Sigmoid colon (tissue), 7 donors: ENCODE measurements at places on chromosomes 2 and 18. TPM values are rescaled to one million over a fixed set of nuclear protein-coding genes. Genes with fewer than 3 reads are reported as not detected.
A peak's percentile ranks its signal among the peaks of the same experiment; 100 is the strongest.

The ITGB6 gene
- not detected for total RNA-seq

The EFR3B gene
- total RNA-seq, result 1.9 TPM

The MXD1 gene
- 7.5 TPM for total RNA-seq

The APOB gene
- 0.16 TPM for total RNA-seq

The SCN3A gene
- 2.1 TPM for total RNA-seq

The GPR35 gene
- 2.5 TPM for total RNA-seq

The NAT8 gene
- not detected for total RNA-seq

The KLHL41 gene
- total RNA-seq, result 1.6 TPM

- no peak overlapping the region for H3K27ac ChIP-seq
- H3K36me3 ChIP-seq, result no peaks in the 10 kb centered on the region
- no peaks in the 10 kb centered on the region for H3K27me3 ChIP-seq
- H3K4me1 ChIP-seq, result no peaks in the 10 kb centered on the region
- no peak overlapping the region for H3K4me3 ChIP-seq
These were observed 150.4 kb upstream of the ITGA4 start for GRCh38 chr2:181306785-181307184.

- no peak overlapping the region for H3K4me3 ChIP-seq
- H3K27ac ChIP-seq, result no peak overlapping the region
- H3K36me3 ChIP-seq, result no peaks in the 10 kb centered on the region
- DNase-seq, result no peak
These were observed 102.8 kb upstream of the RNF152 start for GRCh38 chr18:61995618-61996017.

- no peak overlapping the region for H3K4me3 ChIP-seq
- peaks cover 28% of the 10 kb centered on the region for H3K4me1 ChIP-seq
- H3K27me3 ChIP-seq, result no peaks in the 10 kb centered on the region
These were observed 264.9 kb upstream of the CCDC68 start for GRCh38 chr18:55224086-55224625.

DNA sequence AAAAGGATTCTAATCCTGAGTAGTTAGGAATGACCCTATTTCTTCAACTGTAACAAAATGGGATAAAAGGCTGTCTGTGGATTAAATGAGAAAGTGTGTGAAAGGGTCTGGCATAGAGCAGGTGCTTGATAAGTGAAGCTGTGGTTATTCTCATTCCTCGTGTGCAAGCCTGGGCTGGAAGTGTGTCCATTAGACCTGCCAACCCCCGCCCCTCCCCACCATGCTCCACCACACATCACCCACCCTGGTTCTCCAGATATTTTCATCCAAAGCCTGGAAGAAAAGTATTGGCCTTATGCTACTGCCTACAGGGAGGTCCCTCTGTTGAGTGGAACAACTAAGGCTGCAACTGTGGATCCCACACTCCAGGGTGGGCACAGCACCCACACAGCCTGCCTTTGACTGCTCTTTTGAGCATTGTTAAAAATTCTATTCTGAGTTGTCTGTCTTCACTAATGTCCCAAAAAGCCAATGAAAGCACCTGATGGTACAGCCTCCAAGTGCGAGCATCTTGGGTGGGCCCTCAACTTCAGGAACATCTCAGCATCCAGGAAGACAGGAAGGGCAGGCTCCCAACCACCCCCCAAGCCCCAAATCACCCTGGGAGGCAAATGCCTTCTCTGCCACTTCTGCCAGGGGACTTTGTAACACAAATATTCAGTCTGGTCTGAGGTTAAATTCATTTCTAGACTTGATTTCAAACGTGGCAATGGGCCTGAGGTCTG is 102.8 kb upstream of the PPP1CB start:
- H3K36me3 ChIP-seq, result no peaks in the 10 kb centered on the region
- H3K27ac ChIP-seq, result peak overlapping the region; percentile 48
- no peak overlapping the region for H3K4me3 ChIP-seq
- H3K4me1 ChIP-seq, result no peaks in the 10 kb centered on the region

DNA sequence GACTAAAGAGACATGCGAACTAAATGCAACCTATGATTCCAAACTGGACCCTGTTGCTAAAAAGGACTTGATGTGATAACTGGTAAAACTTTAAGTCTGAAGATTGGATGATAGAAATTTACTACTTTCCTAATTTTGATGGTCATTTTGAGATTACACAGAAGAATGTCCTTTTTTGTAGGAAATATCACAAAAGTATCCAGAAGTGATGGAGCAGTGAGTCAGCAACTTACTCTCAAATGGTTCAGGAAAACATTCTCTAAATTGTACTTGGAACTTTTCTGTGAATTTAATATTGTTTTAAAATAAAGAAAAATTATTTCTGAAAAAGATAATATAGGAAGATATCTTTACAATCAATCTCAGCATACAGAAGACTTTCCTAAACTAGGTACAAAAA is 19.9 kb downstream of the MBOAT2 start:
- no peaks in the 10 kb centered on the region for H3K27me3 ChIP-seq
- no peak overlapping the region for H3K27ac ChIP-seq
- no peaks in the 10 kb centered on the region for H3K36me3 ChIP-seq
- peaks cover 3% of the 10 kb centered on the region for H3K4me1 ChIP-seq
- DNase-seq, result no peak

DNA sequence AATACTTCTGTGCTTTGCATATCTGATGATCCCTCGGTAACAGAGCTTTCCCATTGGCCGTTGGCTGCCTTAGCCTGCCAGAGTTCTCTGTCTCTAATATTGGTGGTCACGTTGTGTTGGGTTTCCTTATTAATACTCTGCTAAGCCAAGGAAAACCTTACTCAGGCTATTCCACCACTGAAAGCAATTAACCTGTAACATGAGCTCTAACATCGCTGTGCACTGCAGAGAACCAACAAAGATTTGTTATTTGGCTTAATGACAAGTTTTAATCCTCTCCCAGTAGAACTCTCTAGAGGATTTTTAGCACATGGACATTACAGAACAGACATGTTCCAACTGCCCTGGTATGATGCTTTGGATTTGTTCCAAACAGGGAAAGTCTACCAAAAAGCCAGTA is 825.9 kb upstream of the POU3F3 start:
- no peak overlapping the region for H3K4me3 ChIP-seq
- H3K4me1 ChIP-seq, result no peaks in the 10 kb centered on the region
- no peak for DNase-seq
- no peaks in the 10 kb centered on the region for H3K27me3 ChIP-seq

- H3K4me3 ChIP-seq, result no peak overlapping the region
- no peak overlapping the region for H3K27ac ChIP-seq
- DNase-seq, result no peak
These were observed 18.0 kb downstream of the DGUOK start for GRCh38 chr2:73944714-73945113.

GRCh38 chr18:21741562-21742314 is 1.1 kb downstream of the MIB1 start:
- peak; percentile 78 for DNase-seq
- no peaks in the 10 kb centered on the region for H3K36me3 ChIP-seq
- H3K27ac ChIP-seq, result peak overlapping the region; percentile 99
- peaks cover 21% of the 10 kb centered on the region for H3K4me1 ChIP-seq
- peak overlapping the region; percentile 87 for H3K4me3 ChIP-seq

DNA sequence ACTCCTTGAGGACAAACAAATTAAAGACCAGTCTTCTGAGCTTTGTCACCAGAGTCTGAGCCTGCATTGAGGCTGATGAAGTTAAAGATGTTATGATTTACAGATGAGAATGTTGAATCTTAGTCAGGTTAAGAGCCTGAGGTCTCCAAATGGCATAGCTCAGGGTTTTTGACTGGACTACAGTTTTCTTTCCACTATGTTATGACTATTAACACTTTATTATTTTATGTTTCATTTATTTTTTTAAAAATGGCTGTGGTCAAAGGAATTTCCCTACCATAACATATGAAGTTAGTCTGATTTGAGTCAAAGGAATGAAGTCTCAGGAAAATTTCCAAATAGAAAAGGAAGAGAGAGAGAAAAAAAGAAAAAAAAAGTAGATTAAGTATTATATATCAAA is 39.7 kb upstream of the CWC22 start:
- no peaks in the 10 kb centered on the region for H3K36me3 ChIP-seq
- H3K27me3 ChIP-seq, result no peaks in the 10 kb centered on the region
- no peak overlapping the region for H3K4me3 ChIP-seq
- no peak for DNase-seq

- no peak overlapping the region for H3K27ac ChIP-seq
- no peak for DNase-seq
- no peak overlapping the region for H3K4me3 ChIP-seq
- no peaks in the 10 kb centered on the region for H3K27me3 ChIP-seq
These were observed 96.8 kb downstream of the SNTG2 start for GRCh38 chr2:1047485-1047884.

DNA sequence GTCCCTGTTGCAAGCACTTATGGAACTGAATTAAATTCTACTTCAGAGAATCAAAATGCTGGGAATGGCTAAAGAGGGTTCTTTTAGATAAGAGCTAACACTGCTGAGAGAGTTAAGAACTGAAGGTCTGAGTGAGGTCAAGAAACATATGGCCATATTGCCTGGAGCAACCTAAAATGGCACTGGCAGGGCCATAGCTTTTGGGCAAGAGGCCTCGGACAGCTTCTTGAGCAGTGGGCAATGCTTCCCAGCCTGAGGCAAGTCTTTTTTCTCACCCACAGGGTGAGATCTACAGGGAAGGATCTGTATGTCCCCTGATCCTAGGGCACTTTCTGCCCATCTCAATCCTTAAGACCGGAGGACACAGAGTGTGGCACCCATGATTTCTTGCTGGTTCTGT is 244.6 kb upstream of the NT5C1B start:
- no peaks in the 10 kb centered on the region for H3K27me3 ChIP-seq
- no peak for DNase-seq
- peaks cover 23% of the 10 kb centered on the region for H3K4me1 ChIP-seq
- no peaks in the 10 kb centered on the region for H3K36me3 ChIP-seq
- H3K4me3 ChIP-seq, result no peak overlapping the region

GRCh38 chr18:12630136-12630535 is 27.8 kb downstream of the SPIRE1 start:
- no peaks in the 10 kb centered on the region for H3K4me1 ChIP-seq
- H3K27me3 ChIP-seq, result no peaks in the 10 kb centered on the region
- no peak overlapping the region for H3K4me3 ChIP-seq
- H3K36me3 ChIP-seq, result no peaks in the 10 kb centered on the region

DNA sequence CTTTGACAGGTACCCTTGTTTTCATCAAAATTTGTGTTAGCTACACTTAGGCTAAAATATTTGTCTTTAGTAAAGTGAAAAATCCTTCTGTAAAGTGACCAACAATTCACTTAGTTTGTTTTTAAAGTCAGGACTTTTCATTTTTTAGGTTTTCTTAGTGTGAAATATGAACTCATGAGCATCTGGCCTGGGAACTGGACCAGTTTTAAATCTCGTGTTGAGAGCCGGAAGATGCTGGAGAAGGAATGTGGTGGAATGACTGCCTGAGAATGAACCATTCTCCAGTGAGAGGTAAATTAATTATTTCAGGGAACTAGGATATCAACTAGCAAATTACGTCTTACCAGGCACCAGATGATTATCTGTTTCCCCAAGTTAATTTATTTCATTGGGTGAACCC is 305.7 kb downstream of the AGPS start:
- H3K4me1 ChIP-seq, result no peaks in the 10 kb centered on the region
- no peak overlapping the region for H3K4me3 ChIP-seq
- no peaks in the 10 kb centered on the region for H3K27me3 ChIP-seq
- H3K27ac ChIP-seq, result no peak overlapping the region

DNA sequence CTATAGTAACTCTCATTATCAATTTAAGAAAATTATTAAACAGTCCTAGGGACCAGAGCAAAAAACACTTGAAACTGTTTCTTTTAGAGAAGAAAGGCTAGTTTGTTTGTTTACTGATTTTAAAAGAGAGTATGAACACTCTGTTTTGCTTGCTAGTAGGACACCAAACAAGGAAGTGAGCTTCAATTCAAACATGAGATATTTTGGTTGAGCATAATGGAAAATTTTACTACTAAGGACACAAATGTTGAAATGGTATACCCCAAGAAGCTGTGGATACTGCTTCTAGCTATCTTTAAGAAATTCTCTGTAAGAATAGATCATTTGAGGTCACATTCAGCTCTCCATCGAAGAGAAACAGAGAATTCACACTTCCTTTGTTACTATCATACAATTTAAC is 216.3 kb upstream of the SMAD7 start:
- no peak for DNase-seq
- no peak overlapping the region for H3K4me3 ChIP-seq
- no peak overlapping the region for H3K27ac ChIP-seq
- H3K36me3 ChIP-seq, result no peaks in the 10 kb centered on the region
- H3K27me3 ChIP-seq, result no peaks in the 10 kb centered on the region
- H3K4me1 ChIP-seq, result peaks cover 8% of the 10 kb centered on the region

DNA sequence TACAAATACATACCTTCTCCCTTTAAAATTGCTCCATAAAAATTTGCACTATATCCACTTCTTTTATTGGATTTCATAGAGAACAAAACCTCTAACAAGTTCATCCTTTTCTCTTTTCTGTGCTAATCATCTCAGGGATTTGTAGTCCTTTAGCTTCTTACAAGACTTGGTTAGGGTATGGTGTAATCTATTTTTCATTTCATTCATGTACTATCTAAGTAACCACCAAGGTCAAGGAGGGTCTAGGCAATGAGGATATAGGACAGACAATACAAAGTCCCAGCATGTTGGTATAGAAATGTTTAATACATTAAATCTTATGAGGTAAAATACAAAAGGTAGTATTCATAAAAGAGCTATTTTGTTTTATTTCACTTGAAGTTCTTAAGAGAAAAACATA is 17.5 kb downstream of the C2orf69 start:
- H3K4me1 ChIP-seq, result no peaks in the 10 kb centered on the region
- no peak for DNase-seq
- H3K27me3 ChIP-seq, result no peaks in the 10 kb centered on the region
- H3K36me3 ChIP-seq, result peaks cover 9% of the 10 kb centered on the region
- H3K4me3 ChIP-seq, result no peak overlapping the region
- H3K27ac ChIP-seq, result no peak overlapping the region

- no peaks in the 10 kb centered on the region for H3K27me3 ChIP-seq
- H3K4me1 ChIP-seq, result no peaks in the 10 kb centered on the region
- no peak overlapping the region for H3K27ac ChIP-seq
- H3K4me3 ChIP-seq, result no peak overlapping the region
- no peaks in the 10 kb centered on the region for H3K36me3 ChIP-seq
These were observed 411.4 kb downstream of the TSN start for GRCh38 chr2:122166820-122167219.

DNA sequence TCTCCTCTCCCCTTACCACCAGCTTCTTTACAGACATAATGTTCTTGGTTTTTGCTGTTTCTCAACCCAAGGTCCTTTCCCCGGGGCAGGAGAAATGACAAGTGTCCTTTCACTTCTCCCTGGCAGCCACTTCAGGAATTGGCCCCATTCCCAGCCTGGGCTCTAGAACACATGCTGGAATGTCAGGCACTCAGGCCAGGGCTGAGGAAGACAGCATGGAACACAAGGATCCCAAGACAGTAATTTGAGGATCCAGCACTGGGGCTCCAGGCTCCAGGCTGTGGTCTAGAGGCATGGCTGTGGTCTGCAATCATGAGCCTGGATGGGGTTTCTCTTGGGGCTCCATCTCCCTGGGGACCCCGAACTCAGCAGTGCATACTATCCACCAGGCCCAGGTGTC is 201.4 kb downstream of the CELF4 start:
- H3K27ac ChIP-seq, result no peak overlapping the region
- no peaks in the 10 kb centered on the region for H3K36me3 ChIP-seq

DNA sequence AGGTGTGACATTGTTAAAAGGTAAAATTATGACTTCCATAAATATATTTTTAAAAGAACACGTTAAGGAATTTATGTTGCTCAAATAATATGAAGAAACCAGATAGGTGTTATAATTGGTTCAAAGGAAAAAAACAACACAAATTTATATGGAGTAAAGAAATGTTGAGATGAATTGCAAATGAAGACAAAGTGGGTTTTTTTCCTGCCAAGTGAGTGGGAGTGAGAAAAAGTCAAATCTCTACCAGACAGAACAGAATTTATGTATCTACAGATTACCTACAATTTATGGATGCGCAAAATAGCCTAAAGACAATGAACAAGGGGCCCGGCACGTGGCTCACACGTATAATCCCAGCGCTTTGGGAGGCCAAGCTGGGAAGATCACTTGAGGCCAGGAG is 159.7 kb upstream of the SLC1A4 start:
- H3K27me3 ChIP-seq, result no peaks in the 10 kb centered on the region
- DNase-seq, result no peak
- no peak overlapping the region for H3K27ac ChIP-seq
- no peaks in the 10 kb centered on the region for H3K4me1 ChIP-seq
- H3K4me3 ChIP-seq, result no peak overlapping the region
- no peaks in the 10 kb centered on the region for H3K36me3 ChIP-seq
